Fibroblast of lung (primary cell): ENCODE measurements at places on chromosomes 1 and 21.

DNA sequence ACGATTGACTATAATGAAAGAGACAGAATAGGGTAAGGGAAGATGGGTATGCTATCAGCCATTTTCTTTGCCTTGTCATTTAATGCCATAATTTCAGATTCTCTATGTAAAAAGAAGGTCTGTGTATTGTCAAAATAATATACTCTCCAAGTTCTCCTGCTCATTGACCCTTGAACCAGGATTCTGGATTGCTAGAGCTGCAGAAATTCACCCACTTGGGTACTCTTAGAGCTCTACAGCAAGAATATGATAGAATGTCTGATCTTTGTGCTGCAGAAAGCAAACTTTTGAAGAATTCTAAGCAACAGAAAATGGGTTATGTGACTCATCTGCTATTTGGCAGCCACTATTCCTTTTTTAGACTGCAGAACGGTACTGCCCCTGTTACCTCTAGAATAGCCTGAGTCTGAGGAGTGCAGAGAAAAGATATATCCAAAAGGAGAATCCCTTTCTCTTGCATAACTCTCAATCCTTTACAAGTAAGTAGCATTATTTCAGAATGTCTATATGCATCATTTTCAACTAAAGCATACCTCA, 78.2 kb upstream of the TENT5C start:
- peak; percentile 64 for DNase-seq

- DNase-seq: no peak
These were observed 3901.8 kb downstream of the SRGAP2C start for GRCh38 chr1:125086611-125087010.

DNA sequence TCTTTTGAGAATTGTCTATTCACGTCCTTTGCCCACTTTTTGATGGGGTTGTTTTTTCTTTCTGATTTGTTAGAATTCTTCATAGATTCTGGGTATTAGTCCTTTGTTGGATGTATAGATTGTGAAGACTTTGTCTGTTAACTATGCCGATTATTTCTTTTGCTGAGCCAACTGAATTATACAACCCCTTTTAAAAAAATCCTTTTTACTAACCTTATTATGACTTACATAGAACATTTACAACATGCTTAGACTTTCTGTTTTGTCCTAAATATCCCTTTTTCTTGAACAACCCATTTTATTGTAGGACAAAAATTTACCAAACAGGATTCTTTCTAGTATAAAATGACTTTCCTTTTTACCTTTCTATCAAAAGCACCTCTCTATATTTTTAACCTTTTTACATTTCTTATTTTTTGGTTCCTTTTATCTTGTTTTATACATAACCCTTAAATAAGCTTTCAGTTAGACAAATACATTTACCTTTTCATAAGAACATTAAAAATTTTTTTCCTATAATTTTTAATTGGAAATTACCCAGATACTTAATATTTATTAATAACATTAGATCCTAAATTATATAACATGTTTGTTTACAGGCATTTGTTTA, 70.4 kb upstream of the TTLL7 start:
- peak; percentile 19 for DNase-seq

GRCh38 chr1:234900595-234900994, 228.0 kb downstream of the TOMM20 start:
- no peak for DNase-seq

GRCh38 chr1:23978805-23979204, 1.3 kb downstream of the SRSF10 start:
- no peak for DNase-seq

DNA sequence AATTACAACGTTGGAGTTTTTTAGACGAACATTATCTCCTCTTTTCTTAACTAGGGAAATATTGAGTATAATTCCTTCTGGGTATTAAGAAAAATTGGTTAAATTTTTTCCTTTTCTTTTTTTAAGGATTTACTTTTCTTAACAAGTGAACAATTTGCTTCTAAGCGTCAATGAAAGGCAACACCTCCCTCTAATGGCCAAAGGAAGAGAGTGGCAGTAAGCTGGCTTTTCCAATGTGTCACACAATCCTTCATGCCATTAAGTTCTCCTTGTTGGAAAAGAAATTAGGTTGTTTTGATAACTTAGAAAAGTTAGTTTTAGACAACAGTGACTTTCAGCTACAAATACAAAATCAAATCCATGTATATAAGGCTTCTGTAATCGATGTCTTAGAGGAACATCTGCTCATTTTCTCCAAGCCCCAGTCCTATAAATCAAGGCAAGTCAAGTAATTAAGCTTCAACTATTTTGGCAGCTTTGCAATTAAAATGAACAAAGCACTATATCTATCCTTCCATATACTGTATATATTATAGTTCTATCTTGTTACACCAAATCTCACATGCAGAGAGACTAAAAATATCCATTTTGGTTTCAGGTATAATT, 62.8 kb downstream of the EDEM3 start:
- peak; percentile 61 for DNase-seq

GRCh38 chr1:219692981-219693380, 80.1 kb upstream of the ZC3H11B start:
- DNase-seq: no peak

DNA sequence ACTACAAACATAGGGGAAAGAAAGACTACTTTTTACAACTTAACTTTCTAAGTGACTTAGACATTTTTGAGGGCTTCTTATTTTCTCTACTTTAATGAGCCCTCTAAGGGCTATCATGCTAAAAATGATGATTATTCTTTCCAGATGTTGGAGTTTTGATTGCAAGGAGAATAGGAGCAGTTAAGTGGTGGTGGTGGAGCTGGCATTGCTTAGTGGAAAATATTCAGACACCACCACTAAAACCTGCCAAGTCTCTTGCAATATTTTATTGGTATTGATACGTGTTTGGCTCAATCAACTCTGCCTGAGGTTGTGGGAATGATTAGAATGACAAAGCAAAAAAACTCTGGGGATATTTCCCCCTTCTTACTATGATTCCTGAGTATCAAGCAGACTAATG, 82.6 kb upstream of the PTGFR start:
- DNase-seq: no peak

GRCh38 chr1:151976015-151976343, 17.7 kb downstream of the S100A10 start:
- no peak for DNase-seq
